ENCODE measurements at places on chromosomes 3 and 15.

GRCh38 chr3:65685621-65686235 is 353.0 kb downstream of the MAGI1 start:
- no peak for DNase-seq

GRCh38 chr3:156847752-156848448 is 21.7 kb downstream of the LEKR1 start:
- no peak for DNase-seq

DNA sequence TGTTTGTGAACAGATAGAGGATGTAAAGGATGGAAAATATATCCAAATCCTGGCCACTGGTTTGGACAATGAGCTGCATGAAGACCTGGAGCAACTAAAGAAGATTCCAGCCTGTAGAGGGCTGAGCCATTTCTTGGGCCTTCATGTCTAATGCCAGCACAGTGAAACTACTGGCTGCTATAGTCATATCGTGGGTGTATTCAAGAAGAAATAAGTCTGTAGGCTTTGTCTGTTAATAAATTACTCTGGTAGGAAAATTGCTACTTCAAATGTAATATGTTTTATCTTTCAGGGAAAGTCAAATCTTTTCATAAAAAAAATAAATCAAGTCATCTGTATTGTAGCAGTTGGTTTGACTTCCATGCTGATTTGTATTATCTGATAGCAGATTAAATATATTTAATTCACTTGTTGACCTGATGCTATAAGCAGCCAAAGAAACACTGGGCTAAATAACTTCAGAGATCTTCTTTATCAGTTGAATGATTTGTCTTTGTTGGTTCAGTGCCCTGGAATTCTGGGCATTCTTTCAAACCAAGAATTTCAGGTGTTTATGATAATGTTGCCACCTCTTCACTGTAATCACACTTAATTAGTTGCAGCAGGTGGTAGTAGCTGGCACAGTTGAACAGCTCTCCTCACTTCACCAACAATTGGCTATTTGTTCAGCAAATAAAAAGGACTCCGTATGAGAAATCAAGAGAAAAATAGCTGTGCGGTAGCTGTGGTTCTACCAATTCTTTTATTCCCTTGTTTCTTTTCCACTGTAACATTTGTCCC is 1109.5 kb downstream of the NSUN3 start:
- no peak for DNase-seq

- no peak for DNase-seq
These were observed 47.1 kb downstream of the POC1A start for GRCh38 chr3:52106951-52107611.

DNA sequence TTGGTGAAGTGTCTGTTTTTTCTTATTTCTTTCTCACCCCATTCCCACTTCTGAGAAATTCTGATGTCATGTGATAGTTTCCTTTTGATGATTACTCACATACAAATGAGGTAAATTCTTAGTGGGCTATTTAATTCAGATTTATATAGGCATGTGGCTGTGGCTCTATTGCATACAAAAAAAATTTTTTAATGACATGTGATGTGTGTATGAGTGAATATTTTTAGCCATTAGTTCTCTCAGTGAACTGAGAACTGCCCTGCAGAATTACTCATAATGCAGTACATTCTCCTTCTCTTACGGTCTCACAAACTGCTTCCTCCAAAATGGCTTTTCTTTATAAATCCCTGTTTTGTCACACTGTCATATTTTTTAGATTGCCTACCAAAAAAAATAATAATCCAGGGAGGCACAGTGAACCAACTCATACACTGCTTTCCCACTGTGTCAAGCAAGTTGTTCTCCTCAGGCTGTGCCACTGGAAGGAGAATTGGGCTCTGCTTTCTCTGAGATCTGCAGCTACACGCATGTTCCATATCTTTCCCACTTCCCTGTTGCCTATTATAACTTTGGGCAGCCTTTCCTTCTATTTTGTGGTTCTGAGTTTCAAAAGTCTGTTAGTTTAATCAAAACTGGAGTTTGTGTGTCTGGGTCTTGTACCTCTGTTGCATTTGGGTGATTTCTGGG is 415.7 kb upstream of the THBS1 start:
- no peak for DNase-seq

GRCh38 chr3:104849070-104849469 is 517.6 kb upstream of the ALCAM start:
- no peak for DNase-seq

Data from KG1 (cell line).